ENCODE measurements at places on chromosomes 13 and 19.

GRCh38 chr19:40284251-40284500 lies 969 bp downstream of the AKT2 start:
- no peak for DNase-seq

DNA sequence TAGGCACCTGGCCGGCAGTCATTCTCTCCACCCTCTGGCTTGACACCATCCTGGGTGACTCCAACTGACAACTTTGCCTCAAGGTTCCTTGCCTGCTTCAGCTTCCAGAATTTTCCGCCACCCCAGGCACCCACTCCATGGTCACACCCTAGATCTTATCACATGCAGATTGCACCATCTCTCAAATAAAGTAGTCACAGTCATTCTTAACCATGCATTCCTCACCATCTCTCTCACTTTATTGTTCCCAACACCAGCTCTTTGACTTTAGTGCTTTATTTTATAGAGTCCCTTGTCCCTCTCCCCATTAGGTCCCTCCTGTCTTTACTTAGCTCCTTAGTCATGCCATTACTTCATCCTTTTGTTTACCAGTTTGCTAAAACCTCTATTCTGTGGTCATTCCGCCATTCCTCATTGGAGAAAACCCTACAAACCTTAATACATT lies 351.7 kb downstream of the SPRY2 start:
- DNase-seq, result no peak

DNA sequence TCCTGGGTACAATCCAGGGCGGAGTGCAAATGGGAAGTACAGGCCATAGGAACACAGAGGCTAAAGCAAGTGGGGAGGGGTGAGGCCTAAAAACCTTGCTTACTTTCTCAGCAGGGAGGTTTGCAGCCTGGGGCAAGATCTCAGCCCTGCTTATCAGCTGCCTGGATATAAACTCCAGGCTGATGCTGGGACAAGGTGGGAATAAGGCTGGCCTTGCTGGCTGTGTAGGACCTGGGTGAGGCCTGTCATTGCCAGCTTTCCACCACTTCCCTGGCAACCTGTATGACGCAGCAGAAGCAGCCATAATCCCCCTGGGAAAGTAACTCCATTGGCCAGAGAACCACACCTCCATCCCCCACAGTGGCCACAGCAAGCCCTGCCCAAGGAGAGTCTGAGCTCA lies 279.1 kb upstream of the ATXN8OS start:
- DNase-seq, result no peak

GRCh38 chr19:3459089-3459881 lies 21.0 kb downstream of the SMIM24 start:
- DNase-seq, result no peak

DNA sequence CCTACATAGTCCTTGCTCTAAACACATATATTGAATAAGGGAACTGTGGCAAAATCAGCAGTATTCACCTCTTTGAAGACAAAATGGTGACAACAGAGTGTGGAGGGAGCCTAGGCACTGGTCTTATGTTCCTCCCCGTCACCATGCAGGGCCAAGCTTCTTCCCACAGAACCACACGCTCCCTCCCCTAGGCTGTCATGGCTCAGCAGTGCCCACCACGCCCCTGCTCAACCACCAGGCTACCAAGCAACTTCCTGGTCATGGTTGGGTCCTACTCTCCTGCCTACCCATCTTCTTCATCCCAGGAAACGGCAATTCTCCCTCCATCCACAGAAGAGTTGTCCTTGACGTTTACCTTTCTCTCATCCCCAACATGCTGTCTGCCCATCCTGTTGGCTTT lies 126.1 kb downstream of the CRYL1 start:
- DNase-seq, result no peak

GRCh38 chr19:14035706-14036105 lies 4.1 kb downstream of the IL27RA start:
- DNase-seq, result no peak

DNA sequence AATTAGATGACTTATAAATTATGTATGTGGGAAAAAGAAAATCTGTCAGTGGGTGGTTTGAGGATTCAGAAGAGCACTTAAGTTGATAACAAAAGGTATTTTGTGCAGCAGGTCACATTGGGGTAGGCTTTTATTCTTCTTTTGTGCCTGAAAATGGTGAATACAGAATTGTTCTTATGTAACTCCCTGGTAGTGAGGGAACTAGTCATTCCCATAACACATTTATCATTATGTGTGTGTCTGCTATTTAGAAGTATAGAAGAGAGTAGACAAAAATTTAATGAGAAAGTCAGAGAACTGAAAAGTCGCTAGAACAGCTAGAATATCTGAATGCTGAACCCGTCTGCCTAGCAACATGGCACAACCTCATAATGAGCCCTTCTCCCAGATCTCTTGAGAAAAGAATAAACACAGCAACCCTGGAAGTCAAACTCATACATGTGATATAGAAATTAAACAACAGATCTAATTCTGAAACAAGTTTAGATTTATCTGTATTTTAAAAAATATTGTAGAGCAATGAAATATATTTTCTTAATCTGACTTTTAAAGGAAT lies 111.8 kb upstream of the EDNRB start:
- DNase-seq, result no peak

DNA sequence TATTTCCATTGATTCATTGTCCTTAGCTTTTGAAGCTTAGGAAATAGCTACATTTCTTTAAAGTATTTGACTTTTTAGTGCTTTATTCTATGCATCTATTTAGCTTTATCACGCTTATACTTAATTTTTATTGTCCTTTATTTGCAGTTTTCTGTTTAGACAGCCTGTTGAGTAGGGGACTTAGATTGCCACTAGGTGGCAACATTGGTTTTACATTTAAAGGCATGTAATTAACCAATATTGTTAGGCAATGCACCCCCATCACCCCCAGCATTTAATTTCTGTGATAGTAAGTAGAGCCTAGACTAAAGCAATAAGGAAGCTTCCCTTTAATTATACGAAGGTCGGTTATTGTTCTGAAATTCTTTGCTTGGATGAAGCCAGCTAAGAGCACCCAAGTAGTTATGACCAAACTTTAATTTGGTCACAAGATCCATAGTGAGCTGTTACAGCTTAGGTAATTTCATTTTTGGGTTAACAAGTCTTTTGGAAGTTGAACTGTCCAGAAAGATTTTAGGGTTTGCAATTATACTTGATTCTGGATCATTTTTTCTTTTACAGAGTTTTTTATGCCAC lies 36.5 kb downstream of the B3GLCT start:
- DNase-seq, result no peak

DNA sequence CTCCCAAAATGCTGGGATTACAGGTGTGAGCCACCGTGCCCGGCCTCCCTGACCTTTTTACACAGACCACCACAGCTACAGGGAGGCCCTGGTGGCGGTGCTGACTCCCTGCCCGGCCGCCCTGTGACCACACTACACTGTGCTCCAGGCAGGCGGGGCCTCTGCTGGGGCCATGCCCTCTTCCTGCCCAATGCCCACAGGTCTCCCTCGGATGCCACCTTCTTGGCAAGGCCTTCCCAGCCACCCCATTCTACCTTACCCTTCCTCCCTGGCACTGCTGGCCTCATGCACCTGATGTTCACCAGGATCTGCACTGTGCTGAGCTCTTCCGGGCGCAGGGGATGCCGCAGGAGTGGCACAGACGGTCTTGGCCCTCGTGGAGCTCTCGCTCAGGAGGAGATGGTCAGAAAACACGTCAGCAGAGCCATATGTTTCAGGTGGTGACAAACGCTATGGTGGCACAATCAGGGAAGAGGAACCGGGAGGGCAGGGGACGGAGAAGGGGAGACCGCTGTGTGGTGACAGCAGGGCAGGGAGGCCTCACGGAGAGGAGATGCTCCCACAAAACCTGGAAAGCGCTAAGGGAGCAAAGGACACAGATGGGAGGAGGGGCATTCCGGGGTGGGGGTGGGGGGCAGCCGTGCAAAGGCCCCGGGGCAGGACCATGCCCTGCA lies 4.1 kb downstream of the PIP5K1C start:
- DNase-seq, result no peak
